ENCODE measurements at places on chromosomes 6 and 20.
A peak's percentile ranks its signal among the peaks of the same experiment; 100 is the strongest.

GRCh38 chr6:108587258-108588059, 26.7 kb downstream of the FOXO3 start:
- DNase-seq = peak; percentile 73

DNA sequence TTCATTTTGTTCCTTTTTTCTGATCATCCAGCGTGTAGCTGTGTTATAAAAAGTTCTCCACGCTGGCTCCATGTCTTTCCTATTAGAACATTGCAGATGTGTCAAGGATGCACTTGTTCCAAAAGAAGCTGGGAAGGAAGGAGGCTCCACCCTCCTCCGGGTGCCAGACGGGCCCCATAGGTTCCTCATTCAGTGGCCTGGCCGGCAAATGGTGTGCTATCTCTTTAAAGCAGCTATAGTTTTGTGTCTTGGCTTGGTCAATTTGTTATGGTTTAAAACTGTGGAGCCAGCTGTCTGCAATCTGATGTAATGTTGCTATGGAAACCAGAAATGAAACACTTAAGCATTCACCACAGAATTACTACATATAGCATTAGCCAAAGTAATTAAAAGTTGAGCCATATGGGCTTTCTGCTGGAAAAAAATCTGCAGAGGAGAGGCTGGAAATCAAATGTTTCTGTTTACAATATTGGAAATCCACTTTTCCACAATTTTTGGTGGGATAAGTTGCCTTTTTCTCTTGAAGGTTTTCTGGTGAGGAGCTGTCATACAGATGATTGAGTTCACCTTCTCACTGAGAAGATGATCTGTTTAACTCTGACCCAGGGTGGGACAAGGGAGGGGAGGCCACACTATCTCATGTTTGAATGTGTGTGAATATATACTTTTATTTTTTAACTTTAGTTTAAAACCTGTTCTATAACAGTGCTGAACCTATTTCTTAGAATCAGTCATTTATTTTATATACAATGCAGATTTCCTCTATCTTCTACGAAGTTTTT, 167.4 kb downstream of the SASH1 start:
- DNase-seq = peak; percentile 88

- DNase-seq = peak; percentile 68
Measured at GRCh38 chr20:35215066-35215956, 11.2 kb upstream of the MMP24 start.

- DNase-seq = no peak
Measured at GRCh38 chr20:1427457-1428054, 34.7 kb upstream of the FKBP1A start.

GRCh38 chr6:164022632-164023031, 608.1 kb downstream of the QKI start:
- no peak for DNase-seq

- DNase-seq = peak; percentile 1
Measured at GRCh38 chr6:62283796-62284411, 2.1 kb downstream of the KHDRBS2 start.

DNA sequence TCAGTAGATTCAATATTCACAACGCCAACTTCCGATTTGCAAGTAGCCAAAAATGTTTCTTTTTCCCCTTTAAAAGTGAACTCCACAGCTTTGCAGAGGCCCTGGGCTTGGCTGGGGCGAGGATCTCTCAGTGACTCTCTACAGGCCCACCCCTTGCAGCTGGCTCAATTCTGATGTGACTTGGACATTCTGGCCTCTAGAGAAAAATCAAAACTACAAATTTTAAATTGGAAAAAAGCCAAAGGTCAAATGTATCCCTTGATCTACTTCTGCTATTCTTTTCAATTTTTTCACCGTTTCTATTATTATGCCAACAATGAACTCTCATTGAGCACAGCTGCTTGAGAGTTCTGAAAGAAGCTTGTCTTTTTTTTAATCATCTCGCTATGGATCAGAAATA, 245.9 kb upstream of the HS3ST5 start:
- DNase-seq = no peak

DNA sequence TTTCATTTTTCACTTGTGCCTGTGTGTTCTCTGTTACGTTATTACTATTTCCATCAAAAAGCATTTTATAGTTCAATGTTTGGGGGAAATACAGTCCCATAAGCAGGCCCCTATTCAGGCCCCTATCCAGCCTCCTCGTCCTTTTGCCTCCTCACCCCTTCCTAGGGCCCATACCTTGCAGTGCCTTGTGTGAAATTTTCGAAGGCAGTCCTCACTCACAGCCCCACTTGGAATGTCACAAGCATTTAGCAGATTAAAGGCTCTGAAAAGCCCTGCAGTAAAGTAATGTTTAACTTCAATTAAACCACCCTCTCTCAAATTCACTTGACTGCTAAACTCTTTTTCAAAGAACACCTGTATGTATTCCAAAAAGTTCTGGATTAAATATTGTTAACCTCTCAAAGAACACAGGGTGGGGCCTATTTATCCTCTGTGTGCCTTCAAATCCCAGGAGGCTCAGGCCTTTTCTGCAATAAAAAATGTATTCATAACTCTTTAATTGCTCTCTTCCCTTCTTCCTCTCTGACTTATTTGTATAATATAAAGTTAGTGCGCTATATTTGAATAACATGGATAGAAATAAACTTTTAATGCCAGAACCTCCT, 202.5 kb downstream of the FOXA2 start:
- no peak for DNase-seq

DNA sequence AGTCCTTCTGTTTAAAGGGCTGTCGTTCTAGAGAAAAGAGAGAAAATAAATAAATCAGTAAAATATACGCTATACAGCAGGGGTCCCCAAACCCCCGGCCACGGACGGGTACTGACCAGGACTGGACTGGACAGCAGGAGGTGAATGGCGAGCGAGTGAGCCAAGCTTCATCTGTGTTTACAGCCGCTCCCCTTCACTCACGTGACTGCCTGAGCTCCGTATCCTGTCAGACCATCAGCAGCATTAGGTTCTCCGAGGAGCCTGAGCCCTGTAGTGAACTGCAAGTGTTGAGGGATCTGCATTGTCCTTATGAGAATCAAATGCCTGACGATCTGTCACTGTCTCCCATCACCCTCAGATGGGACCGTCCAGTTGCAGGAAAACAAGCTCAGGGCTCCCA, 76.5 kb downstream of the ZNF217 start:
- no peak for DNase-seq

DNA sequence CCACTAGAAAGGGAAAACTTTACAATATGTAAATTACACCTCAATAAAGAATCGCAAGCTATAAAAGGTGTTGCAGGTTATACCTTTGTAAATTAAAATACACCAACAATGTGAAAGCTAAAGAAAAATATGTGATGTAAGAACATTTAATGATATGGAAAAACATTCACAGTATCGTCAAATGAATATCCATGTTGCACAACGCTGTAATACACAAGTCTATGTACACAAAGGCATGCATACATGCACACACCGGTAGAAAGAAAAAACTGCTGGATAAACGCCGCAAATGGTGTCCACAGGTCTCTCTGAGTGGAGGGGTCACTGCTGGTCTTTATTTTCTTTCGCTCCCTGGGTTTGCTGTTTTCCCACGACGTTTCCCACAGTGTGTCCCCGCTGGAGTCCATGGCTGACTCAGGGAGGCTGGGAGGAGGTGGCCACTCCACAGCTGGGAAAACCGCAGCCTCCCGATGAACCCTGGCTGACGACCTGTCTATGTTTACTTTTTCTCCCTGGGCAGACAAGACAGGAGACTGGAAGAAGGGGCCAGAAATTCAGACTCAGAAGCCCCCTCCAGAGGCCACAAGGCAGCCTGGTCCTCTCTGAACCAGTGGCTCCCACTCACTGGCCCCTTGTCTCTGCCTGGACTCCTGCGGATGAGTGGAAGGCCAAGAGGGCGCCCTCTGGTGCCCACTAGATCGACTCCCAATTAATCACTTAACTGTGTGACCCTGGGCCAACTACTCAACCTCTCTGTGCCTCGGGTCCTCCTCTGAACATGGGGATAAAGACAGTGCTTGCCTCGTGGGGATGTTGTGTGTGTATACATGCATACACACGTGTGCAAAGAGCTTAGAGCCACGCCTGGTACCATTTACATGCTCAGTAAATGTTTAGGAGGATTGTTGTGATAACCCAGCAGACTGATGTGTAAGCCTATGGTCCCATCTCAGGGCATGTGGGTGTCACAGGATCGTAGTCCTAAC, 12.8 kb upstream of the BPI start:
- DNase-seq = peak; percentile 96

DNA sequence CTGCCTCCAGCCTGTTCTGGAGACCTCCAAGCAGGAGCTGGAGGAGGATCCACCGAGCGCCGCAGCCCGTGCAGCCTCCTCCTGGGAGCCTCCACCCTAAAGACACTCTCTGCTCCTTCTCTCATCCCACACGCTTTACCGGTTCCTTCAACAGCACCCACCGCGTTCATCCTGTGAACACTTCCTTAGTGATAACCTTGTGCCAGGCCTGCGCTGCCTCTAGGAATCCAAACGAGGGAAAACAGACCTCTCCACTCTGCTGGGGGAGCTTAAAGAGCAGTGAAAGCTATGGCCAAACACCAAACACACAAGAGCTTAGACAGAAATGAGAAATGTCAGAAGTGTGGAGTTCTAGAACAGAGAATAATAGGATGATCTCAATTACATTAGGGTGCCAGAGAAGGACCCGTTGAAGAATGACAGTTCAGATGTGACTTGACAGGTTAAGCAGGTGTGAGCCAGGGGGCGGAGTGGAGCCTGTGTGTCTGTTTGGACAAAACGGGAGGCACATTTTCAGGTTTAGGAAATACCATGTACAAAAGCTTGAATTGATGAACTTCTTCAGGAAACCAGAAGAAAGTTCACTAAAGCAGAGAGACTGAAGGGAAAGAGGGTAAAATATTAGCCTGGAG, 28.5 kb upstream of the HLA-DRB5 start:
- DNase-seq = no peak

DNA sequence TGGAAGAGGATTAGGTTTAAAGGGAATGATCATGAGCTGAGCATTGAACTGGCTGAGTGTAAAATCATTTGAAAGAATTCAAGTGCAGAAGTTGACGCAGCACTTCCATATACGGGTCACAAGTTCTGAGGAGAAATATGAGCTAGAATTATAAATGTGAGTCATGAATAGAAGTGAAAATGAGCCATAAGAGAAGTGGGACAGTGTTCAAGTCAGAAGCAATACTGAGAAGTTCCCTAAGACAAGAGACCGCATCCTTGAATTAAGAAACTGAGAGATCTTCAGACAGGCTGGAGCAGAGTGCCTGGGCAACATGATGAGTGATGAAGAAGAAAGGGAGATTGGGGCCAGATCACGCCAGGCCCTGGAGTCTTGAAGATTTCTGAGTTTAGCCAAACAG, 209.7 kb downstream of the TBX18 start:
- DNase-seq = no peak

GRCh38 chr20:50478162-50478990, 31.8 kb upstream of the PTPN1 start:
- DNase-seq = no peak

DNA sequence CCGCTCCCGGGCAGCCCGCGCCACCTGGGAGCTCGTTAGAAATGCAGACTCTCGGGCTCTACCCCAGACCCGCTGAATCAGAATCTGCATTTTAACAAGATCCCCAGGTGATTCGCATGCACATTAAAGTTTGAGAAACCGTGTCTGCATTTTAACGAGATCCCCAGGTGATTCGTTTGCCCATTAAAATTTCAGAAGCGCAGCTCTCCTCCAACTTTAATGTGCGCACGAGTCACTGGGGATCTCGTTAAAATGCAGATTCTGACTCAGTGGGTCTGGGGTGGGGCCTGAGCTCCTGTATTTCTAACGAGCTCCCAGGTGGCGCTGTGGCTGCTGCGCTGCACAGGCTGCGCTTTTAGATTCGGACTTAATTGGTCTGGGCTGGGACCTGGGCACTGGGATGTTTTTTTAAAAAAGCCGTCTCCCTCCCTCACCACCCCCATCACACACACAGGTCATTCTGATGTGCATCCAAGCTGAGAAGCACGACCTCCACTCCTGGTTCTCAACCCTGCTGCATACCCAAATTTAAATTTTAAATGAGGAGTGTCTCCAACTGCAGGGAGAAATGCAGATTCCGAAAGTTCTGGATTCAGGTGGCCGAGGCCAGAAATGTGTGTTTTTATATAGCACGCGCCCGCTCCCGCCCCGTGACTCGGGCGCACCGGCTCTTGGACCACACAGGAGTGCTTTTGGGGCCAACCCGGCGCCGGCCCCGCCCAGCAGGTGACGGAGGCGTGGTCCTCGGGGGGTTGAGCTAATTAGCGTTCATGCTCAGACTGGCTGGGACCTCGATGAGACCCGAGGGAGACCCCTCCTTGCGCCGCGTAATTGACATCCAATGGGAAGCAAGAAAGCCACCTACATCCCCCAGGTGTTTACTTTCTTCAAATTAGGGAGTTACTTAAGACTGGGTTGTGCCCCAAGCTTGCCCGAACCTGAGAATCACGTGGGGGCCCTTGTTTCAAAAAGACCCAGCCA, 85.8 kb downstream of the ZFP64 start:
- no peak for DNase-seq

- no peak for DNase-seq
Measured at GRCh38 chr6:74713941-74714340, 491.9 kb downstream of the COL12A1 start.

DNA sequence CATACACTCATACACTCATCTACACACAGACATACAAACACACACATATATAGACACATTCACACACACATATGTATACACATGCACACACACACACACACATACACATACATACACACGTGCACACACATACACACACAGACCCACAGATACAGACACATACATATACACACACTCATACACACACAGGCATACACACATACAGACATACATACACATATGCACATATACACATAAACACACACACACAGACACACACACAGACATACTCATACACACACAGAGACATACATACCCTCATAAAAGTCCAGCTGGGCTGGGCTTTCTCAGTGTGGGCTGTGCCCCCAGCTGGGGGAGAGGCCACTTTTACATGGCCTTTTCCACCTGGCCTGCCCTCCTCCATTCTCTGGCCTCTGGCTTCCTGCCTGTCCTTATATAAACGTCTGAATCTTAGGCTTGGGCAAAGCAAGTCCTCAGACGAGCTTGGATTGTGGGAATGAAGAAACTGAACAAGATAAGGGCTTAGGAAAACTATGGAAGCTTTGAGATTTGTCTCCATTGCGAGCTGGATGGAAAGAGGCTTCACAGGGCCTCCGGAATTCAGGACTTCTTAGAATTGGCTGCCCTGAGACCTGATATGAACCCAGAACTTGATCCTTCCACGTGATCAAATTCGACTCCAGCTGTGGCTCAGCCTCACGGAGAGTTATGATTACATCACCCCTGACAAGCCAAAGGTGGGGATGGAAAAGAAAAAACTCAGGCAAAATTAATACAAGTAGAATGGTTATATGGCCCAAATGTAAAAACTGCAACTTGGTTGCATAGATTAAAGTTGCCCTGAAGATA, 22.5 kb upstream of the CST3 start:
- DNase-seq = no peak

GRCh38 chr6:70973604-70974003, 16.7 kb upstream of the B3GAT2 start:
- DNase-seq = no peak

DNA sequence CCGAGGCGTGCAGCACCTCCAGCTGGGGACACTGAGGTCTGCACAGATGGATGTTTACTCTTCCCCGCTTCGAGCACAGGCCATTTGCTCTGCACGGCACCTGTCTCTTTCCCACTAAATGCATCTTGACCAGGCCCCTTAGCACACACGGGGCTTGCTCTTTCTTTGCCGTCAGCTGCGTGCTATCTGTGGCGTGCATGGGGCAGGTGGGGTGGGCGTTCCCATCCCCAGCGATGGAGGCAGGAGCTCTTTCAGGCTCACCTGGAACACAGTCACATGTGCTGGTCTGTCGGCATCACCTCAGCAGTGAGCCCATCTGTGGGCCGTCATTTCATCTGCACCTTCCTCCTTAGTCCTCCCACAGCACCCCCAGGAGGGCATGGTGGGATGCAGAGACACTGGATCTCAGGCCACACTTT, 35.1 kb downstream of the RBM38 start:
- no peak for DNase-seq

Measured in non-pigmented ciliary epithelial cell (primary cell).